Stimulated activated CD8-positive, alpha-beta memory T cell treated with anti-CD3 and anti-CD28 coated beads, Interleukin-4, amount 100 ng/mL, for 1 hour (primary cell): ENCODE measurements at places on chromosomes 6 and 20.

- DNase-seq = no peak
Observed at GRCh38 chr6:150076196-150076893, 7.4 kb upstream of the ULBP3 start.

- no peak for DNase-seq
Observed at GRCh38 chr6:48134246-48134645, 23.2 kb upstream of the PTCHD4 start.

GRCh38 chr6:110532431-110532830, 56.0 kb upstream of the SLC22A16 start:
- DNase-seq = no peak

GRCh38 chr6:52087498-52087999, at the start of gene PKHD1:
Gene PKHD1, minus strand, starts transcription at chr6:52087613. Its CDS starts 2,680 bp downstream, at chr6:52084933.
- DNase-seq = no peak

- DNase-seq = no peak
Observed at GRCh38 chr6:130150906-130151305, 71.8 kb downstream of the SAMD3 start.

- no peak for DNase-seq
Observed at GRCh38 chr20:8809107-8809953, 259.6 kb upstream of the PLCB4 start.

GRCh38 chr6:169449221-169449620, 195.6 kb upstream of the THBS2 start:
- no peak for DNase-seq

- no peak for DNase-seq
Observed at GRCh38 chr6:25173246-25173645, 105.9 kb upstream of the CARMIL1 start.

- DNase-seq = no peak
Observed at GRCh38 chr6:70863343-70863742, 93.5 kb downstream of the B3GAT2 start.

- no peak for DNase-seq
Observed at GRCh38 chr20:32672394-32672981, 1.3 kb downstream of the C20orf203 start.

DNA sequence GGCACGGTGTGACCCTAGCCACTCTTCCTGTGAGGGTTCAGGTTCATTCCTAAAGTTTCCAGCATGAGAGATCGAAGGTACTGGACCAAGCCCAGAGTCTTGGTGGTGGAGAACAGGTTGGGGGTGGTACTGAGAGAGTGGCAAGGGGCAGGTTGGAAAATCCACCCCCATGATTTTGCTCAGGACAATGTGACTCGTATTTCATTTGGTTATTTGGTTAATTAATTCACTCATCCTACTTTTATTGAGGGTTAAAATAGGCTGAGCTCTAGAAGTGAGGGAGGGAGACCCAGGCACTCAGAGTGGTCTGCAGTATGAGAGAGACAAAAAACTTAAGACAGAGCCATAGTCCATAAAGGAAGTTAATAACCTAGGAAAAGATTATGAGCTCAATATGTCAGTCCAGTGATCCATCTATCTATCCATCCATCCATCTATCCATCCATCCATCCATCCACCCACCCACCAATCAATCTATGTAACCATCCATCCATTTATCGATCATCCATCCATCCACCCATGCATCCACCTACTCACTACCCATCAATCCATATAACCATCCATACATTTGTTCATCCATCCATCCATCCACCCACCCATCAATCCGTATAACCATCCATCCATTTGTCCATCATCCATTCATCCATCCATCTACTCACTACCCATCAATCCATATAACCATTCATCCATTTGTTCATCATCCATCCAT, 6.7 kb upstream of the BPIFB6 start:
- no peak for DNase-seq

DNA sequence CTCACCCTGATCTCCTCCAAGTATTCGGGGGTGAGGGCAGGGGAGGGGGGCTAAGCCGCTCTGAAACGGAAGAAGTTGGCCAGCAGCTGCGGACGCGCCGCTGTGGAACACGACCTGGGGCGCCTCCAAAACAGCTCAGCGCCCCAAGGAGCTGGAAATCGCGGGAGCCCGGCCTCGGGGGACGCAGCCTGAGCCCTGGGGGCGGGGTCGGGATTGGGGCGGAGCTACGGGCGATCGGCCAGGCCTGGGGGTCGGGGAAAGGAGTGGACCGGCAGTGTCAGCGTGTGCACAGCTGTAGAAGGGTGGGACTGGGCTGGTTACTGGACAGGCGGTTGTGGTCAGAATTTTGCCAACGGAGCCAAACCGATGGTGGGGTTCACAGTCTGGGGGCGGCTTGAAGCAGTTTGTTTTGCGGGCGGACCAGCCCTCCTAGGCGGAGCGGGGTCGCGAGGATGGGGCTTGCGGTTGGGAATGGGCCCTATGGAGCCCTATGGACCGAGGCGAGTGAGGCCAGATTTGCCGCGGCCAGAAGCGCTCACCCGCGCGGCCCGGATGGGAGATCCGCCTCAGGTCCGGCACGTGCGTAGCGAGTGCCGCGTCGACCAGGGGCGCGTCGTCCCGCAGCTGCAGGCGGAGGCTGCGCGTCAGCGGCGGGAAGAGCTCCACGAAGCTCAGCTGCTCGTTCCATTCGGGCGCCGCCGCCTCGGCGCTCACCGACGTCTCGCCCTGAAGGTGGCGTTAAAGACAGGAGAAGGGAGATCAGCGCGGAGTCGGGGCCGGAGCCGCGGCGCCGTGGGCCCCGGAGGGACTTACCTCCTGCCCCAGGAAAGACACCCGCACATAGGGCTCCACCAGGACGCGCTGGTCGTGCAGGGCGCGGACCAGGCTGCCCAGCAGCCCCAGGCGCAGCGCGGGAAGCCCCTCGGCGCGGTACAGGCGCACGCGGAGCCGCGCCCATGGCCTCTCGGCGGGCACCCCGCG, 14.3 kb upstream of the SPAG4 start:
- DNase-seq = peak; percentile 36

- no peak for DNase-seq
Observed at GRCh38 chr20:52552181-52552872, 360.7 kb upstream of the ZFP64 start.

- DNase-seq = no peak
Observed at GRCh38 chr6:166877906-166878305, 78.4 kb downstream of the RNASET2 start.
